ENCODE measurements at places on chromosomes 16 and 17.
A peak's percentile ranks its signal among the peaks of the same experiment; 100 is the strongest.

DNA sequence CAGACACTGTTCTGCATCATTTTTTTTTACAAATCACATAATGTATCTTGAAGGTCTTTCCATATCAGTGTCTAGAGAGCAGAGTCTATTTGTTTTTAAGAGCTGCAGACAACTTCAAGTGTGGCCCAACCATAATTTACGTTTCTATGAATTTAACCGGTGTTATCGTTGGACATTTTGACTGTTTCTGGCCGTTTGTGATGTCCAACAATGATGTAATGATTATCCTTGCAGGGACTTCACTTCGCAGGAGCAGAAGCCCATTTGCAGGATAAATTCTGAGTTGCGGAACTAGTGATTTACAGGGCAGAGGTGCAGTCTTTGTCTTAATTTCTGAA is 26.9 kb upstream of the HLF start:
- no peak for DNase-seq

GRCh38 chr16:15616475-15617165 is 26.3 kb downstream of the MARF1 start:
- DNase-seq: no peak

DNA sequence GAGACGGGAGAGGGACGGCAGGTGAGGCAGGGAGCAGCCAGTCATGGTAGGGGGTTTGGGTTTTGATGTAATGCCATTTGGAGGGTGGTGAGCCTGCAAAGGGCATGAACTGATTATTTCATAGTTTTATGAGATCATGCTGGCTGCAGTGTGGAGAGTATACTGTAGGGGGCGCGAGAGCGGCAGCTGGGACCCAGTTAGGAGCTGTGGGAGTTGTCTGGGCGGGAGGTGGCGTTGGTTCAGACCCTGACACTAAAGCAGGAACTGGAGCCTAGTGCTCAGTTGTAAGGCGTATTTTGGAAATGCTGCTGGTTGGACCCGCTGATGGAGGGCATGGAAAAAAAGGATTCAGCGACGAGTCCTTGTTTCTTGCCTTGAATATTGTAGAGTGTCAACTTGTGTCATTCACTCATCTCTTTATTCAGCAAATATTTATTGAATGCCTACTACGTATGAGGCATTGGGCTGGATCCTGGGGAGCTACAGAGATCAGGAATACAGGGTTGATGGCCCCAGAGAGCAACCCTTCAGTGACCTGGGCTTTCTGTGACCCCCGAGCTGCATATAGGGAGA is 23.7 kb upstream of the KDM8 start:
- peak; percentile 93 for DNase-seq

GRCh38 chr16:57982385-57982784 is 11.5 kb upstream of the CNGB1 start:
- DNase-seq: no peak
